NCI-H2107 (cell line): ENCODE measurements at places on chromosomes 7 and 10.

- no peak for DNase-seq
Measured at GRCh38 chr7:35430547-35431153, 176.8 kb upstream of the TBX20 start.

DNA sequence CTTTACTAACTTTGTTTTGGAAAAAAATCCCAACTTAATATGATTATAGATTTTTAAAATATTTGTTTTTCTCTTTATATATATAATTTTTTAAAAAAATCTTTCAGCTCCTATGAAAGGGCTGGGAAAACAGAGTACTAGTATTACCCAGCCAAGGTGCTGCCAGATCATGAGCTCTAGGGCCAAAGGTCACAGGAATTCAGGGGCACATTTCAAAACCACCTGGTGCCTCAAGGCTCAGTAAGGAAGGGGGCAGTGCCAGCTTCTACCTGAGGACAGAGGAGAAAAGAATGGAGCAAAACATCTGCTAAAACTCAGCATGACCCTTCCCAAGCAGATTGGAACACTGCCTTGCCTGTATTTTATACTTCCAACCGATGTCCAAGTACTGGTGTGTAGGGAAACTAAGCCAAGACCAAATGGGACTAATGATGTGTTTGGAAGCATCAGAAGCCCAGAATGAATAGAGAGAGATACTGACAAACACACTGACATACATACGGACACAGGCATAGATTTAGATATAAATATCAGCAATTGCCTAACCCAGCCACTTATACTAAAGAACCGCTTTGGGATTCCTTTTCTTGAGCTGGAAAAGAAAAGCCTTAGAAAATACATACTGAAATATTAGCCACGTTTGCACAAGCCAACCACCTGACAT, 667.3 kb downstream of the PARD3 start:
- DNase-seq: no peak

GRCh38 chr7:21866731-21867130, 79.0 kb downstream of the CDCA7L start:
- no peak for DNase-seq

- no peak for DNase-seq
Measured at GRCh38 chr10:110576220-110576619, 8.7 kb downstream of the SMC3 start.

DNA sequence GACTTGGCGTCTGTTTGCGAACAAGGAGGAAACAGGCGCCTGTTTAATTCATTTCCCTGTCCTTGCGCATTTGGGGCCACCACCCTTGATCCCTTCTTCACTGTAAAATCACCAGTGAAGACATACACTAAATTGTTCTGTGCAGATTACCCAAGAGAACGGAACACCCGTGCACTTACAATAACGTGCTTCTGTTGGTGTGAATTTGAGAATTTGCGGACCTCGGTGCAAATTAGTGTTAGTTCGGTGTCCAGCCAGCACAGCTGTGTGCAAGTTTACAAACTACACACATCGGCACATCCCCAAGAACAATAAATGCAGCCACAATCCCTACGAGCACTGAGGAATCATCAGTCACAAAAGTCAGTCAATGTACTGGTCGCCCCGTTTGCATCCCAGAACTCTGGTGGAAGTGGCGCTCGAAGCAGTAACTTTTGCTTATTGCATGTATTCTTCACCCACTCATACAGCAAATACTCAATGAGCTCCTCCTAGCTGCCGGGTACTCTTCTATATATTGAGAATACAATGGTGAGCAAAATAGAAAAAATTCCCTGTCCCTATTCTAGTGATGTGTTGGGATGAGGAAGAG, 786 bp upstream of the CNOT4 start:
- DNase-seq: no peak

- DNase-seq: no peak
Measured at GRCh38 chr7:31074403-31075085, 22.4 kb downstream of the ADCYAP1R1 start.

DNA sequence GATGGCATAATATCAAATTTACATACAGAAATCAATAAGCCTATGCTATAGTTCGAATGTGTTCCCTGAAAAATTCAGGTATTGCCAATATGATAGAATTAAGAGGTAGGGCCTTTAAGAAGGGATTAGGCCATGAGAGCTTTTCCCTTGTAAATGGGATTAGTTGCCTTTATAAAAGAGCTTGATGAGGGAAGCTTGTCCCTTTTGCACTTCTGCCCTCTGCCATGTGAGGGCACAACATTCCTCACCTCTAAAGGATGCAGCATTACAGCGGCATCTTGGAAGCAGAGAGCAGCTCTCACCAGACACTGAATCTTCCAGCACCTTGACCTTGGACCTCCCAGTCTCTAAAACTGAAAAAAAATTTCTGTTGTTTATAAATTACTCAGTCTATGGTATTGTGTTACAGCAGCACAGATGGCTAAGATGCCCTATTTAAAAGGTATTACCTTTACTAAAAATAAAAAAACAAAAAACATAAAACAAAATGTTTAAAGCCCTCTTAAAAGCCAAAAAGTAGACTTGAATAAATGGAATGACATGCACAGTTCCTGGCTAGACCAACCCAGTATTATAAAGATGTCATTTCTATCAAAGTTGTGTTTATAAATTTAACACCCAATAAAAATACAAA, 909.6 kb downstream of the REEP3 start:
- DNase-seq: no peak

- DNase-seq: no peak
Measured at GRCh38 chr7:1564603-1565022, 5.2 kb downstream of the PSMG3 start.

DNA sequence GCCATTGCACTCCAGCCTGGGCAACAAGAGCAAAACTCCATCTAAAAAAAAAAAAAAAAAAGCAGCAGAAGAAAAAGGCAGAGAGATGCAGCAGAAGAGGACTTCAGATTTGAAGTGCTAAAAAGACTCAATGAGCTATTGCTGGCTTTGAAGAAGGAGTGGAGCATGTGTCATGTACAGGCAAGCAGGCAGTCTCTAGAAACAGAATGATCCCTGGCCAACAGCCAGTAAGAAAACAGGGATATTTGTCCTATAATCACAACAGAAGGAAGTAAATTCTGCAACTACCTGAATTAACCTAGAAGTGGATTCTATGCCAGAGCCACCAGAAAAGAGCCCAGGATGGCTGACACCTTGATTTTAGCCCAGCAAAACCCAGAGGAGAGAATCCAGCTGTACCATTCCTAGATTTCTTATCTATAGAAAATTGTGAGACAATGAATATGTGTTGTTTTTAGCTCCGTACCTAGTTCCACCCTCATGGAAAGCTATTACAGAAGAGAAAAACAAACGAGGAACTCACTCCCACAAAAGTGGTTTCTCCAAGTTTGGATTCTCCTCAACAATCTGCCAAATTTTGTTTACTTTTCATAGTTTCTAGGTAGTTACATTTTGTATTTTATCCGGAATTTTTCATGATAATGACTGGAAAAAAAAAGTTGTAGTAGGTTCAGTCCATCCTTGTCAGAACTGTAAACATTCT, 198.2 kb upstream of the GNAI1 start:
- DNase-seq: no peak

DNA sequence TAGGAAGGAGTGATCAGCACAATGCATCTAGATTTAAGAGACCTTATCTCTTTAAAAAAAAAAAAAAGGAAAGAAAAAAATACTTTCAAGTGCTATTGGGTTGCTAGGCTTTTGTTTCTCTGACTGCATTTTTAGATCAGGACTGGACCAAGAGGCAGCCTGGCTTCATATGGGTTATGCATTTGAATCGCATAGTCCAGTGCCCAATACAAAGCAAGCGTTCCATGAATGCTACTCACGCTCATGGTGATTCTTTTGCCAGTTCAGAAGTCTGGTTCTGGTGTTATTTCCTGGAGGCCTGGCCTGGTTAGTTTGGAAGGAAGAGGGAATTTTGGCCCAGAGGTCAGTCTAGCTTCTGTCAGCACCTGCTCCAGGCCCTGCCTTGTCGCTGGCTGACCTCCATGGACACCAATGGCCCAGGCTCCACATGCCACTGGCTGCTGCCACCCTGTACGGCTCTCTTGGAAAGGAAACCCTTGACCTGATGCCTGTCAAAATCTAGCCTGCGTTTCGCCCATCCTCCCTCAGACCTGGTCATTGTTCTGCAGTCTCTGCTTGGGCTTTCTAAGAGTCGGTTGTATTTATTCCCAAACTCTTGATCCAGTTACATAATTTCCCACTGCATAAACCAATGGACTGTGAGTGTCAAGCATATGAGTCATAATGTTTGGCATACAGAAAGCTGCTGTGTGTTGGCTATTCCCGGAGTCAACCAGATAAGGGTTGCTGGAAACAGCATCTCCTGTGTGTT, 74.3 kb upstream of the MKX start:
- DNase-seq: no peak

- no peak for DNase-seq
Measured at GRCh38 chr7:134865001-134865845, 85.8 kb downstream of the CALD1 start.
